Neural crest cell (in vitro differentiated cells): ENCODE measurements at places on chromosomes 16 and 17.

- DNase-seq, result no peak
These were observed 24.6 kb upstream of the RPH3AL start for GRCh38 chr17:376936-377863.

- DNase-seq, result peak; percentile 98
These were observed 10.6 kb upstream of the ZNF213 start for GRCh38 chr16:3123986-3124886.

- no peak for DNase-seq
These were observed 38.7 kb upstream of the SLC38A10 start for GRCh38 chr17:81333616-81334368.

DNA sequence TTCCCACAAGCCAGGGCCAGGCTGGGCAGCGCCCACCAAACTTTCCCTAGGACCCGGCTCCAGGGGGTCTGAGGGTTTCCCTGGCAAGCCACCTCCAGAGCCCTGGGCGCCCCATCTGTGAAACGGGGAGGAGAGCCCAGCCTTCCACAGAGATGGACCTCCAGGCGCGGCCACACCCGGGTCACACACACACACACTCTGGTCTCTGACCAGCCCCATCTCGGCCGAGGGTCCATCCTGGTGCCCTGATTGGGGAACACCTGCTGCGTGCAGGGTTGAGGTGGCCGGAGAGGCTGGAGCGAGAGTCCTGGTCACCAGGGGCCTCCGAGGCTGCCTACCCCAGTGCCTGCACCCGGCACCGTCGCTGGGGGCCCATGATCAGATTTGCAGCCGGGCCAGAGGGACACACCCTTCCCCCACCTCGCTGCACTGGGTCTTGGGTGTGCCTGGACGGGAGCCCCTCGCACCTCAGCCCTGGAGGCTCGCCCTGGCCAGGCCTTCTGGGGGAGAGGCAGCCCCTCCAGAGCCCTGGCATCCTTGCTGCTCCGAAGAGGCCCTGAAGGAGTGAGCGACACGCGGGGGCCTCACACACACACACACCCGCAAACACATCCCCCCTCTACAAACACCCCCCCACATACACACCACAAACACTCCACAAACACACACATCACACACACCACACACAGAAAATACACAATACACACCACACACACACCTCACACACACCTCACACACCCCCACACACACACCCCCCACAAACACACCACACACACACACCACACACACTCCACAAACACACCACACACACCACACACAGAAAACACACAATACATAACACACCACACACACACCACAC, 29.7 kb downstream of the SLC25A10 start:
- no peak for DNase-seq

- no peak for DNase-seq
These were observed 59.1 kb downstream of the GRIN2A start for GRCh38 chr16:10123141-10123540.

GRCh38 chr16:84369105-84369504, 767 bp downstream of the ATP2C2 start:
- no peak for DNase-seq
